Sciatic nerve (tissue), 2 donors: ENCODE measurements at places on chromosomes 6 and 20. TPM values are rescaled to one million over a fixed set of nuclear protein-coding genes. Genes with fewer than 3 reads are reported as not detected.

The UBE3D gene
- 11.3 TPM for total RNA-seq

The ELOVL2 gene
- 2.9 TPM for total RNA-seq

The UST gene
- total RNA-seq = 33.1 TPM

The WFDC9 gene
- not detected for total RNA-seq

The CCNC gene
- 32.5 TPM for total RNA-seq

The FAM184A gene
- 7.8 TPM for total RNA-seq

The BPIFB2 gene
- total RNA-seq = not detected
